T47D (cell line): ENCODE measurements at places on chromosomes 12 and 14.

DNA sequence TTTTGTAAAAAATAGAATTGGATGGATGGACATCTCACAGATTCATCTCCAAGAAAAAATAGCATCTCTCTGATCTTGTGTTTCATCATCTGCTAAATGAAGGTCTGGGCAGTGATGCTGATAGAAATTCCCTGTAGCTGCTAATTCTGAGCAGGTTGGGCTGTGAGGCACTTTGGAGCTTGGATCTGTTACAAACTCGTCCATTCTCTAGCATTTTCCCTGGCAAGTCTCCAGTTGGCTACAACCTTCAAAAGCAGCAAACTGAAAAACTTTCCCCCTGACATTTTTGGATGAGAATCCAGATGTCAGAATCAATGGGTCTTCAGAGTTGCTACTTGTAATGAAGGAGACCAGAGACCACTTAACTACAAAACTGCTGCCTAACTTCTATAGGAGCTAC lies 72.7 kb downstream of the TPH2 start:
- no peak for DNase-seq

DNA sequence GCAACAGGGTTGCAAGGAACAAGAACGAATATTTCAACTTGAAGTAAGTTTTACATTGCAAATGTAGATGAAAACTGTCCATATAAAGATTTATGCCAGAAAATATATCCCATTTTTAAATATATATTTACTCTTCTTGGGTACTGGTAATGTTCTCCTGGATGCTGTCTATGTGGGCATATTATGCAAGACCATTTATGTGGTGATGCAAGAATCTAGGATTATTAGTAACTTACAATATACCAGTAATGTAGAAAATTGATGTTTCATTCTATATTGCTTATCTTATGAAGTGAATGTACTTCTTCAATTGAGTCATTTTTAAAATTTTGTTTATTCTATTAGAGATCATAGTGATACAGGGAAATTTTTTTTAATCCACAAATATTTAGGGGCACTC lies 25.1 kb downstream of the FGFR1OP2 start:
- DNase-seq = no peak

DNA sequence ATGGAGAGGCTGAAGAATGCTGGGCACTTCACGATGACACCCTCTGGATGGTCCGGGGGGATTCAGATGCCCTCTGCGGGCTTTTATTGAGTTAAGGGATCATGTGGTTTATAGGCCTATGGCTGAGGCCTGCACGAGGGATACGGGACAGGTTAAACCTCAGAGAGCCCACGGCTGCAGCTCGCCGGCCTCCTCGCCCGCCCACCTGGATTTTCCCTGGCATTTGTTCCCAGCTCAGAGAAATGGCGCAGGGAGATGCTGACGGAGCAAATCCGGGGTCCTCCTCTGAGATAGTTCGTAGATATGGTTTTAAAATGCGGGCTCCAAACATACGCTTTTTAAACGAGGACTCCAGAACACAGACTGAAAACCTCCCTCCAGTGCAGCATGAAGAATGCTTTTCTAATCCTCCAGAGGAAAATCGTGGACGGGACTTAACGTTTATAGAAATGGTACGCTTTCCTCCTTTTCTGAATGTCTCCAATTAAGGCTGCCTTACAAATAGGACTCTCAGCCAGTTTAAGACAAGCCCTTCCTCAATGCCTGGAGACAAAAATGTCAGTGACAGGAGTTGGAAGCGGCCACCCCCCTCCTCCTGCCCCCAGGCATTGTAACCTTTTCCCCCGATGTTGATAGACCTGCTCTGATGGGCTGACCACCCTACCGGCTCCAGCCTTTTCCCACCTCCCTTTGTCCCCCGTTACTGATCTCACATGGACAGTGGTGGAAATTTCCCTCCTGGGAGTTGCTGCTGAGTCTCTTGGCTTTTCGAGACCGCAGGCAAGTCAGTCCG lies 16.6 kb downstream of the CCND2 start:
- no peak for DNase-seq

GRCh38 chr14:102551995-102552705 lies 40.3 kb upstream of the RCOR1 start:
- DNase-seq = no peak

GRCh38 chr14:67859169-67859749 lies 39.7 kb downstream of the RAD51B start:
- DNase-seq = no peak

DNA sequence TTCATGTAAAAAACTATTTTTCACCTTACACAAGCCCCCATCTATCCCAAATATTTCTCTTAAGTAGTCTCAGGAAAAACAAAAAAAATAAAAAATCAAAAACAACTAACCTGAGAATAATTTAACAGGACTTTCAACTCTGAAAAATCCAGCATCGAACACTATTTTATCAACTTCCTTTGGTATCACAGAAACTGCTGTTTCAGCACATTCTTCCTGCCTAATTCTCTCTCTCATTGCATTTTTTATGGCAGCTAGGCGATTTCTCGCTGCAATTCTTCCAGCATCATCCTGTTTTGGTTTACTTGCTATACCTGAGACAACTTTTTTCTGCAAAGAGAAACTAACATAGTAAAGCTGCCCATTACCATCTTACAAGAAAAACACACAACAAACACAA lies 29.4 kb downstream of the LGALS3 start:
- no peak for DNase-seq

GRCh38 chr12:119060847-119061796 lies 79.8 kb downstream of the SRRM4 start:
- DNase-seq = peak; percentile 84

DNA sequence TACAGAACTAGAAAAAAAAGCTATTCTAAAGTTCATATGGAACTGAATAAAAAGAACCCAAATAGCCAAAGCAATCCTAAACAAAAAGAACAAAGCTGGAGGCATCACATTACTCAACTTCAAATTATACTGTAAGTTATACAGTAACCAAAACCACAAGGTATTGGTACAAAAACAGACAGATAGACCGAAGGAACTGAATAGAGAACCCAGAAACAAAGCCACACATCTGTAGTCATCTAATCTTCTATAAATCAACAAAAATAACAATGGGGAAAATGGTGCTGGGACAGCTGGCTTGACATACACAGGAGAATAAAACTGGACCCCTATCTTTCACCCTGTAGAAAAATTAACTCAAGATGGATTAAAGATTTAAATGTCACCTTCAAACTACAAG lies 38.1 kb upstream of the CMKLR1 start:
- no peak for DNase-seq

- peak; percentile 32 for DNase-seq
Observed at GRCh38 chr14:100396266-100396795, 73.2 kb downstream of the SLC25A47 start.

DNA sequence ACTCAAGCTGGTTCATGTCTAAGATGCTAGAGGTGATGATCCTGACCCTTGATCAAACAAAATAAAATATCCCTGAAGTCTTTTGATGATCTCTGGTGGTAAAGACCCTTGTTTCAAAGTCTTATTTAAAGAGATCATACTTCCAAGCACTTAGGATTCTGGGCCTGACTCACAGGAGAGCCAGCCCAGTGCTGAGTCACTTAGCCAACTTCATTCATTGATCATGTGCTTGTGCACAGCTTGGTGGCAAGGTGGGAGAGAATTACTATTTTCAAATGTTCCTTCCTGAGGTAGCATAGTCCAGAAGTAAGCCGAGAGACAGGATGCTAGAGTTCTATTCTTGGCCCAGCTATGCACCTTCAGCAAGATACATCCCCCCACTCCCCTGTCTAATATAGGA lies 40.6 kb downstream of the SCN8A start:
- no peak for DNase-seq

DNA sequence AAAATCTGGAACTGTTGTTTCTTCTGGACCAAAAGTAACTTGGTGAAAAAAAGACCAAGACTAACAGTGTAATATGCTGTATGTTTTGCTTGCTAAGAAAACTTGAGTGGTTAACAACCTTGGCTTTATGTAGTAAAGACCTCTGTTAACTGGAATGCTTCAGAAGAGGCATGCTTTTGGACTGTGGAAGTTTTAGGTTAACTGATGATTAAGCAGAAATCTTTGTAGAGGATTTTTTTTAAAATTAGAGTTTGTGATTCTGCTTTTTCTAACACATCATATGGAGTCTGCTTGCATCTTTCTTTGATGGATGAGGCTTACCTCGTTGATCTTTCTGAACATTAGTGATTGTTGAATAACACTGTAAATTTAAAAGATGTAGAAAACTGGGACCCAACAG lies 17.5 kb downstream of the PELI2 start:
- no peak for DNase-seq

DNA sequence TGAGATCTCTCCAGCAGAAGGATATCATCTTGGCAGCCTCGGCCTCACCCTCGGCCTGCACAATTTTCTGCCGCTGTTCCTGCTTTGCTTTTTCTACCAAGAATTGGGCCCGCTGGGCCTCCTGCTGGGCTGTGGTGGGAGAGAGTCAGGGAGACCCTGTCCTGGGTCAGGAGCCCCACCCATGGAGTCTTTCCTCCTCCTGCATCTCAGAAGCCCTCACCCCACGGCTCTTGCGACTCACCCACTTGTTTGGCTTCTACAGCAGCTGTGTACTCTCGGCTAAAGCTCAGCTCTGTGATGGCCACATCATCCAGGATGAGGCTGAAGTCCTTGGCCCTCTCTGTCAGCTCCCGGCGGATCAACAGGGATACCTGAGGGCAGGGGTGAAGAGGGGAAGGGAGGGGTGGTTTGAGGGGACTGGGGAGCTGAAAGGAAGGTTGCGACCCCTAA lies 2.8 kb downstream of the PHB2 start:
- DNase-seq = no peak

DNA sequence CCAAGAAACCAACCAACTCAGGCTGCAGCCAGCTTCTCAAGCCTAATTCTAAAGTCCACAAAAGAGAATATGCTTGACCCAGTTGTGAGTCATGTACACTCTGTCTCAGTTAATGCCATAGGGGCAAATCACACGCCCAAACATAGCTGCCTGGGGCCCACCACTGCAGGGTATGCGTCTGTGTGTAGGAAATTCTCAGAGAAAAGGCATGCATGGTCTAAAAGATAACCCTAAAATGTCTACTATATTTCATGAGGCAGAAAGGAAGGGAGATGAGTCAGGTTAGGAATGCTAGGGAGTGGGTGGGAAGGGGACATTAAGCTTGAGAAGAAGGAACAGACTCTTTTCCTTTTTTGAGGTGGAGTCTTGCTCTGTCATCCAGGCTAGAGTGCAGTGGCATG lies 22.3 kb upstream of the SPTLC2 start:
- DNase-seq = no peak
